Osteocyte (in vitro differentiated cells): ENCODE measurements at places on chromosomes 7 and 10. TPM values are rescaled to one million over a fixed set of nuclear protein-coding genes. Genes with fewer than 3 reads are reported as not detected.

GRCh38 chr7:33200282-33200681, 70.9 kb downstream of the BBS9 start:
- H3K4me1 ChIP-seq = peaks cover 4% of the 10 kb centered on the region
- H3K27me3 ChIP-seq = no peaks in the 10 kb centered on the region
- no peak for DNase-seq
- H3K36me3 ChIP-seq = peaks cover 2% of the 10 kb centered on the region

DNA sequence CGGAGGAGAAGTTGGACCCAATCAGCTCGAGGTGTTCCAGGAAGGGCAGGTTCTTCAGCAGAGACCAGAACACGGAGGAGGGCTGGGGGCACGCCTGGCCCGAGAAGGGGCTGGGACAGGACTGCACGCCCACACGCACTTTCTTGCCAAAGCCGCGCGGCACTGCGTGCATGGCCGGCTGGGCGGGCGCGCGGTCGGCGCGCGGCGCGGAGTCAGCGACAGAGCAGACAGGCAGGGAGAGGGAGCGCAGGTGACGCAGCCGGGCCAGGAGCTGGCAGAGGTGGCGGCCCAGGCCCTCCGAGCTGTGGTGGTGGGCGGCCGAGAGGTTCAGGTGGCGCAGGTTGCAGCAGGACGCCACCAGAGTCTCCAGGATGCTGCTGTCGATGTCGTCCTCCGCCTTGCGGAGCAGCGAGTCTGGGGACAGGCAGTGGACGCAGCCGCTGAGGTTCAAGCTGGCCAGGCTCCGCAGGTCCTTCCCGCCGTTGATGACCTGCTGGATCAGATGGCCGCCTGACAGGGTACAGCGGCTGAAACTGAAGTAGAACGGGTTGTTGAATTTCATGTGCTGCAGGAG, 77.2 kb upstream of the TNRC18 start:
- no peaks in the 10 kb centered on the region for H3K27me3 ChIP-seq
- DNase-seq = no peak
- peaks cover 2% of the 10 kb centered on the region for H3K4me1 ChIP-seq
- no peak overlapping the region for H3K4me3 ChIP-seq
- H3K27ac ChIP-seq = no peak overlapping the region

- H3K36me3 ChIP-seq = no peaks in the 10 kb centered on the region
- no peak for DNase-seq
- no peak overlapping the region for H3K4me3 ChIP-seq
- H3K27me3 ChIP-seq = no peaks in the 10 kb centered on the region
- H3K27ac ChIP-seq = no peak overlapping the region
- peaks cover 8% of the 10 kb centered on the region for H3K4me1 ChIP-seq
These were observed 48.0 kb upstream of the KIF5B start for GRCh38 chr10:32104181-32104580.

DNA sequence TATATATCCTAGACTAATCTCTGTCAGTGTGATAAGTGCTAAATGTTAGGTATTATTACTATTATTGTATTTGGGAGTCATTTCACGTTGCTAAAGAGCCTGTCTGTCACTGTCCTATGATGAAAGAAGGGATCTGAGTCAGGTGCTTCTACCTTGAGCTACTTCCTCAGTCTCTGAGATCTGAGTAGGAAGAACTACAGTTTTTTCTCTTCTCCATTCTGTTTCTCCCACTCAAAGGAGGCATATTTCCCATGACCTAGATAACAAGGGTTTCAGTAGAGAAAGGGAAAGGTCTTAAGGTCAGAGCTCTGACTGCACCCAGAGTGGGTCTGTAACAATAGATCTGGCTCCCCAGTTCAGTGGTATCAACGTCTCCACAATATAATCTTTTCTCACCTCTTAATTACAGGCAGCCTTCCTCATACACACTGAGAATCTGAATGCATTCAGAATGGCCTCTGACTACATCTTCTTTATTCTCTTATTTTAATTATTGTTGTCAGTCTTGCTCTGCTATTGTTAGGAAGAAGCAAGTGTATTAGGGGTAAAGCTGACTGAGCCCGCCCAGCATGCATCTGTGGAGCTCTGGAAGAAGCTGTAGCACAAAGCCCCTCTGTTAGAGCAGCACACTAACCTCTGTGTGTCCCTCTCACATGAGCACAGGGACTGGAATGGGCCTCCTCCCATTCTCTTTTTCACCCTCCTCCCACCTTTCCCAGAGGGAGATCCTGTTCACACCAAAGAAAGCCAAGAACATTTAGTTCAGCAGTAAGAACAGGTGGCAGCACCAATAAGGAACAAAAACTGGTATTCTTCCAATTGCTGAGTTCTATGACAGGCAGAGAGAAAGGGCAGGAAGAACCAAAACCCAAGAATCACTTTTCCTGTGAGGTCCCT, 38.1 kb downstream of the USP54 start:
- H3K4me1 ChIP-seq = no peaks in the 10 kb centered on the region
- H3K27ac ChIP-seq = no peak overlapping the region
- no peak for DNase-seq
- no peak overlapping the region for H3K4me3 ChIP-seq
- no peaks in the 10 kb centered on the region for H3K36me3 ChIP-seq

DNA sequence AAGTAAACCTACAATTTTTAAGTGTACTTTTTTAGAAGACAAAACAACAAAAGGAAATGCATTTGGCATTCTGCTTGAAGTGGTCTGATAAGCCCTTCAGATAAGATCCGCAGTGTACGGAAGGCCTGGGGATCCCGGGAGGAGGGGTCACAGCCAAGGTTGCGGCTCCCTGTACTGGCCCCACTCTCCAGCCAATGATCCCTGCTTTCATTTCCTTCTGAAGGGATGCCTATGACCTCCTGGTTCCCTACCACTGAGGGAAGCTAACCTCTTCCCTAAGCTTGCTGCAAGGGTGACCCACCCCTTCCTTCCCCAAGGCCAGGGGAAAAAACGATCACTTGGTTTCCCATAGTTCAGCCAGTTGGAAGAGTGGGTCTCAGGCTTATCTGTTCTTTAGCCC, 5.3 kb downstream of the DENND2A start:
- no peaks in the 10 kb centered on the region for H3K27me3 ChIP-seq
- H3K4me1 ChIP-seq = peaks cover 38% of the 10 kb centered on the region
- no peak for DNase-seq
- H3K27ac ChIP-seq = no peak overlapping the region
- H3K4me3 ChIP-seq = no peak overlapping the region
- peaks cover 11% of the 10 kb centered on the region for H3K36me3 ChIP-seq

GRCh38 chr7:86645225-86645608, 1.5 kb downstream of the GRM3 start:
- DNase-seq = no peak
- H3K27ac ChIP-seq = no peak overlapping the region
- peaks cover 16% of the 10 kb centered on the region for H3K4me1 ChIP-seq
- H3K4me3 ChIP-seq = no peak overlapping the region
- no peaks in the 10 kb centered on the region for H3K36me3 ChIP-seq

- H3K4me1 ChIP-seq = no peaks in the 10 kb centered on the region
- no peak overlapping the region for H3K4me3 ChIP-seq
- DNase-seq = no peak
- no peak overlapping the region for H3K27ac ChIP-seq
These were observed 125.7 kb upstream of the KCTD7 start for GRCh38 chr7:66503036-66503370.

Gene NUDT13
- total RNA-seq = 2.8 and 3.2 TPM in 2 replicates

Gene SSBP1
- total RNA-seq = 96.4 and 112 TPM in 2 replicates

Gene YAE1
- 19.1 and 19.3 TPM in 2 replicates for total RNA-seq
